ENCODE measurements at places on chromosomes 12 and 14.

- DNase-seq: no peak
Observed at GRCh38 chr12:13812168-13812567, 169.2 kb downstream of the GRIN2B start.

- DNase-seq: no peak
Observed at GRCh38 chr12:51889216-51890132, 1.6 kb downstream of the ANKRD33 start.

DNA sequence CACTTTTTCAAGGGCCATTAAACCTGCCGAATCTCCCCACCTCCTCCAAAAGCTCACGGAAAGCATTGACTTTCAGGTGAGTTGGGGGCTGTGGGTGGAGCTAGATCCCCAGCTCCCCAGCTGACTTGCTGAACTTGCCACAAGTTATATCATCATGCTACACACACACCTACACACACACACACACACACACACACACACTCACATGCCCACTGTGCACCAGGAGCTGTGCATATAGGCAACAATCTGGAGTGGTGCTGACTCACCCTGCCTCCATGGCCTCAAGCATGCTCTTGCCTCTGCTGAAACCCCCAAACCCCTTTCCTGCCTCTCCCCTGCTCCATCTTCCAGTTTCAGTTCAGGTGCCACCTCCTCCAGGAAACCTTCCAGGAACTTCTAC is 26.1 kb downstream of the SERPINA3 start:
- DNase-seq: no peak

DNA sequence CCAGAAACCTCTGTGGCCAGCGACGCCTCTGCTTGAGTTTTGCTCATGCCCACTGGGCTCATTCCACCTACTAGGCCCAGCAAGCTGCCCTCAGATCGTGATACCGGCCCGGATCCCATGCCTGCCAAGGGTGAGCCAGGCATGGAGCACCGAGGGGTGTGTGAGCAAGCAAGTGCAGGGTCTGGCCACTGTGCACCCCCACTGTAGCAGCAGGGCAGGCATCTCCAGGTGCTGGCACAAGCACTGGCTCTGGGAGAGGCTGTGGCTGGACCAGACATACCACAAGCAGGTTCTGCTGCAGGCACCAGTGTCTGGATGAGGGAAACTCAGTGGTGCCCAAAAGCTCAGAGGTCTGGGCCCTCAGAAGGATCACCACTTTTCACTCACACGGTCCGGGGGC is 20.6 kb downstream of the FAM186A start:
- no peak for DNase-seq

GRCh38 chr12:79725987-79726386 is 35.2 kb upstream of the PAWR start:
- DNase-seq: no peak

- no peak for DNase-seq
Observed at GRCh38 chr12:57215668-57216013, 953 bp upstream of the NXPH4 start.

DNA sequence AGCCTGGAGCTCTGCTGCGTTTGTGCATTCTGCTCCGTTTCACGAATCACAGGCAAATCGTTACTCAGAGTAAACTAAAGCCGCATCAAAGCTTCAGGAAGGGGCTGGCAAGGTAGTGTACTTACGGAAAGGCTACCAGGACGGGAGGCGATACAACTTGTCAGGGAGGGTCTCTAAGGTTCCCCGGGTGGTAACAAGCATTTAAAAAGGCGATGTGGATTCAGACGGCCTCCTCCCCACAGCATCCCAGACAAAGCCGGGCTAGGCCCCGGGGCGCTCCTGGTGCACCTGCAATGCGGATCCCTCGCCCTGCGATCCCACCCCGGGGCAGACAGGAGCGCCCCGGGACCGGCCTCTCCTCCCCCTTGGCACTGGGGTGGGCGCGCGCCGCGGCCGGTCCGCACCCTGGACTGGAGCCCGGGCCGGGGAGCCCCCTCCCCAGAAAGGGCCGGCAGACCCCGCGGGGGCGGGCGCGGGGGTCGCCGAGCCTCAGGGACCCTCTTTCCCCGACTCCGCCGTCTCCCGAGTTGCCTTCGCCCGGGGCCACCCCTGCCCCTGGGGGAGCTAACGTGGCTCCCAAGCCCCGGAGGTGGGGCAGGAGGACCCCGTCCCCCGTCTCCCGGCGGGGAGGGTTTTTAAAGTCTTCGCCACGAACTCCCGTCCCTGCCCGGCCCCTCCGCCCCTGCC is 718 bp downstream of the CCDC92 start:
- DNase-seq: no peak

- no peak for DNase-seq
Observed at GRCh38 chr12:75720812-75721641, 209.6 kb upstream of the KRR1 start.

DNA sequence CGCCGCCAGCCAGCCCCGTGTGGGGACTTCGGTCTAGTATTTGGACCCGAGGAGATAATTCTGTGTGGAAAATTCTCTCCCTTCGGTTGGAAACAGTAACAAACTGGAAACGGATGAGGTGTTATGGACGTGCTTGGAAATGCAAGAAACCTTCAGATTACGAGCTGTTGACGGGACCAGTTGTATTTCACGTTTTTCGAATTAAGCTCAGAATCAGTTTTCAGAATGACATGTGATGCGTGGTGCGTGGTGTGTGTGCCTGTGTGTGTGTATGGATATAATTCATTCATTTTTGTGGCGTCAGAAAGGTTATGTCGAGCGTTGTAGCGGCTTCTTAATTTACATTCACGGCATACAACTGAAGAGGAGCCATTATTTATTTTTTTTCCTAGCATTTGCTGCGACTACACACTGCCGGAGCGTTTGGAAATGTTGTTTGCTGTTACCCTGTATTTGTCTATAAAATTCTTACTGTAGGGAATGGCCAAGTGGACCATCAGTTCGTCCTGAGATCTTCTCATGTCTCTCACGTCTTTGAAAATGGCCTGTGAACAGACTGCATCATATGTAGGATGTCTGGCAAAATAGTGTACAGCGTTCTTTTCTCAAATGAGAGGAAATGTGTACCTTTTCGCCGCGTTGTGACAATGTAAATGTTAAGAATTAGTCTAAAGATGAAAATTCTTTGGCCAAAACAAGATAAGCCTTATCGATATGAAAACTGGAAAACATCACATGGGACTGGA is 1.3 kb downstream of the TRAF3 start:
- DNase-seq: no peak

GRCh38 chr12:48001505-48002413 is 2.5 kb downstream of the COL2A1 start:
- DNase-seq: peak; percentile 49

All from NCI-H1048 (cell line).